Activated CD4-positive, alpha-beta T cell treated with anti-CD3 and anti-CD28 coated beads, Interleukin-2, amount 50 U/mL, for 4 hours (primary cell): ENCODE measurements at places on chromosomes 1 and 21.

DNA sequence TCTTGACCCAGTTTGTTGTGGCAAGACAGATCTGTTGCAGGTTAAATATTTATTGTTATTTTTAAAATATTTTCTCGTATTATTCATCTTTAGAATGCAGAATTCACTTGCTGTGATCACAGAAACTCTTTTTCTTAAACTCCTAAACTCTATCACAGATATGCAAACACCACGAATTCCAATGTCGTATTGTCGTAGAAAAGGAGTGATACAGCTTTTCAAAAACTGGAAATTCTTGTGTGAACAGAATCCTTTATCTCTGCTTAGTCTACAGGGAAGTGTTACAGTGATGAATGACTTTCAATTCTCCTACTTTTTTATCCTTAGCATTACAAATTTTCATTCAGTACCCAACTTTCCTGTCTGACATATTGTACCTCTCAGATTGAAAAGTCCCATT lies 1329.5 kb upstream of the B3GALT2 start:
- no peak for DNase-seq

DNA sequence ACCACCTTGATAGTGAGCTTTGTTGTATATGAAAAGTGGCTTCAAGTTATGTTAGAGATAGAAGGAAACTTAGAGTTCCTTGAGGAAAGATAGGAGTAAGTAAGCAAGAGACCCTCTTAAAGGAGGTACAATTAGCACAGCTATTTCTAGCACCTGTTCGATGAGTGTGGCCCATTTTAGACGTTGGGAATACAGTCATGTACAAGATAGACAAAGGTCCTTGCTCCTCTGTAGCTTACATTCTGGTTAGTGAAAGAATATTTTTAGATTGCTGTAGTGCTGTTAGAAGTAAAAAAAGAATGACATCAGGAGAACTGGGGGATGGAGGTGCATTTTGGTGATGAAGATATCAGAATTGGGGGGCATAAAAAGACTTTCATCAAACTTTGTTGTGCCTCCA lies 47.5 kb downstream of the MRPS6 start:
- DNase-seq: no peak

GRCh38 chr1:64898107-64898861 lies 68.1 kb downstream of the JAK1 start:
- peak; percentile 27 for DNase-seq

- no peak for DNase-seq
Measured at GRCh38 chr1:172630868-172631267, 28.0 kb upstream of the FASLG start.

DNA sequence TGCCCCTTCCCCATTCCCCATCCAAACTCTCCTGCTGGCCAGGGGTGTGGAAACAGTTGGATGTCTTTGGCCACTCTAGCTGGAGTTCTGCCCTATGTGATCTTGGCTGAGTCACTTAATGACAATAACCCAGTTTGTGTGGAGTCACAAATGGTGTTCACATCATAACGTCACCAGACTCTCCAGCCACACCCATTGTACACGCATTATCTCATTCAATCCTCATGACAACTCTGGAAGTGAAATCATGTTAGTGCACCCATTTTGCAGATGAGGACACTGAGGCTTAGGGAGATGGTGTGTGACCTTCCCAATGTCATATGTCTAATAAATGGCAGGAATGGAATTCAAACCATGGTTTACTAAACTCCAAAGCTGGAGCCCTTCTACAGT lies 1.2 kb upstream of the CDA start:
- no peak for DNase-seq

DNA sequence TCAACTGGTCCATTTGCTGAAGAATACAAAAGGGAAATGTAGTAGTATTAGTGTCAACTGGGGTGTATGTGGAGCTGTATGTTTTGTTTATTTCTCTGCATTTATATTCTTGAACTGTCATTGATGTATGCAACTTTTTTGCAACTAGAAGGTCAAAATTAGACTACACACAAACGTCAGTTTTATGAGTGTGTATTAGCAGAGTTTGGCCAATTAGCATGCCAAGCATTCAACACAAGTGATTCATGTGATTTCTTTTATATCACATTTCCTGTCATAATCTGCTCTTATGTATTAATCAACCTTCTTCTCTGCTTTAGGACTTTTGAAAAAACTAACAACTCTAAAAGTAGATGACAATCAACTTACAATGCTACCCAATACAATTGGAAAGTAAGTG lies 211.1 kb downstream of the LRRC40 start:
- no peak for DNase-seq

GRCh38 chr1:231629132-231629531 lies 2.5 kb downstream of the DISC1 start:
- no peak for DNase-seq

GRCh38 chr1:5983361-5984103 lies 8.7 kb downstream of the NPHP4 start:
- no peak for DNase-seq

DNA sequence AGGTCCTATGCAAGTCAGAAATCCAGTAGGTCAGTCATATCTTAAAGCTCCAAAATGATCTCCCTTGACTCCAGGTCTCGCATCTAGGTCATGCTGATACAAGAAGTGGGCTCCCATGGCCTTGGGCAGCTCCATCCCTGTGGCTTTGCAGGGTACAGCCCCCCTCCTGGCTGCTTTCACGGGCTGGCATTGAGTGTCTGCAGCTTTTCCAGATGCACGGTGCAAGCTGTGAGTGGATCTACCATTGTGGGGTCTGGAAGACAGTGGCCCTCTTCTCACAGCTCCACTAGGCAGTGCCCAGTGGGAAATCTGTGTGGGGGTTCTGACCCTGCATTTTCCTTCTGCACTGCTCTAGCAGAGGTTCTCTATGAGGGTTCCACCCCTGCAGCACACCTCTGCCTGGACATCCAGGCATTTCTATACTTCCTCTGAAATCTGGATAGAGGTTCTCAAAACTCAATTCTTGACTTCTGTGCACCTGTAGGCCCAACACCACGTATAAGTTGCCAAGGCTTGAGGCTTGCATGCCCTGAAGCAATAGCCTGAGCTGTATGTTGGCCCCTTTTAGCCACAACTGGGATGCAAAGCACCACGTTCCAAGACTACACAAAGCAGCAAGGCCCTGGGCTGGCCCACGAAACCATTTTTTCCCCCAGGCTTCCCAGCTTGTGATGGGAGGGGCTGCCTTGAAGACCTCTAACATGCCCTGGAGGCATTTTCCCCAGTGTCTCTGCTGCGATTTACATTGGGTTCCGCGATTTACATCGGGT lies 472.7 kb downstream of the NPHP4 start:
- DNase-seq: no peak

DNA sequence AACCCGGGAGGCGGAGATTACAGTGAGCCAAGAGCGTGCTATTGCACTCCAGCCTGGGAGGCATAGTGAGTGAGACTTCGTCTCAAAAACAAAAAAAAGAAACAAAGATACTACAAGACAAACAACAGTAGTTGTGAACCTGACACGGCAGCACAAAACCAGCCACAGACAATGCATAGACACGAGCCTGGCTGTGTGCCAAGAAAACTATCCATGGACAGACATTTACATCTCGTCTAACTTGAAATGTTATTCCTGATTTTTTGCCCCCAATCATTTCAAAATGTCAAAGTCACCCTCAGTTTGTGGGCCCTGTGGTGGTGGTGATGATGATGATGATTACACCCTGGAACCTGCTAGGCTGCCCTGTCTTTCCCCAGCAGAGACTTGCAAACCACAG lies 6.3 kb downstream of the KLHL21 start:
- no peak for DNase-seq

- DNase-seq: no peak
Measured at GRCh38 chr1:246067432-246068216, 439.5 kb downstream of the SMYD3 start.

GRCh38 chr1:71651214-71651613 lies 570.4 kb upstream of the ZRANB2 start:
- no peak for DNase-seq

DNA sequence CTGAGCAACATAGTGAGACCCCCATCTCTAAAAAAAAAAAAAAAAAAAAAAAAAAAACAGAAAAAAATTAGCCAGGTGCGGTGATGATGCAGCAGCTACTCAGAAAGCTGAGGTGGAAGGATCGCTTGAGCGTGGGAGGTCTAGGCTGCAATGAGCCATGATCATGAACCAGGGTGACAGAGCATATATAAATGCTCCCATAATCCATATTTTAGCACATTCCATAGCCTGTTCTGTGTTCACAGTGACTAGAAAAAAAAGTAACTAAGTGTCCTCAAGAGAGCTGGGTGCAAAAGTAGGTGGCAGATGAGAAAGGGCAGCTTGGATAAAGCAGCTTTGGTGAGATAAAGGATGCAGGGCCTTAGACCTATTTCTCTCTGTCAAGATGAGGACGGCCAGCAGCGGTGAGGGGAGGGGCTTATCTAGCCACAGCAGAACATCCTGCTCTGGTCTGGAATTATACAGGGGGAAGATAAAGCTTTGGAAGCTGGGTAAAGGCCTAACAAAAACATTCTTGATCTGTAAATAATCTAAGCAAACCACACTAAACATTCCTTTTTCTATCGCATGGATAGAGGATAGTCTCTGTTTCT lies 205.3 kb downstream of the DAB1 start:
- no peak for DNase-seq

DNA sequence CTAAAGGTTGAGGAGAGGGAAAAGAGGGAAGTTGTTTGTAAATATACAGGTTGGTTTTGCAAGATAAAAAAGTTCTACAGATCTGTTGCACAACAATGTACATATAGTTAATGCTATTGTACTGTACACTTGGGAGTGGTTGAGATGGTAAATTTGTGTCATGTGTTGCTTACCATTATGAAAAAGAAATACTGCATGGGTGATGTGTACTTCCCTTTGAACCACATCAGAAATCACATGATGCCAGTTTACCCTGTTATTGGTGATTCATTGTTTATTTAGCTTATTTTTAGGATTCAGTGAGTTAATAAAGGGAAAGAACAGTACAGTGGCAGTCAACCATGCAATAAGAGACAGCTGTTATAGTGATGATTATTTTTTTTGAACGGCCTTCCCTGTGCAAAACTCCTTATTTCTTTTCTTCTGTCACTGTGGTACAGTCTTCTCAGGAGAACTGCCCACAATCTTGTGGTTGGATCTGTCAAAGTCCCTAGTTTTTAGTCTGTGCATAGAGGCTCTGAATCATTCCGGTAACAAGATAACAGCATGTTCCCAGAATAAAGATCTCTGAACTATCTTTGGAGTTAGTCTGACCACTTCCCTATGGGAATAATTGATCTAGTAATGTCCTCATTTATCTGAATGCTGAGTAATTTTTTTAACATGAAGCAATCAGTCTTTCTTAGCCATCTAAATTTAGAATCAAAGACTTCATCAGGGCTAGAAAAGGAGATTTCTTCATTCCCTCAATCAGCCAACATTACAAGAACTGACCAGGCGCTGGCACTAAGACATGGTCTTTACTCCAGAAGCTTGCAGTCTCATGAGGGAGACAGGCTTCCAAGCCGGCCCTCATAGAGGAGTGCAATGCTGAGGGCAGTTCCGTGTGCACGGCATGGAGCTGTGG lies 84.2 kb downstream of the SH3GLB1 start:
- DNase-seq: no peak

- no peak for DNase-seq
Measured at GRCh38 chr21:43619856-43620255, 39.4 kb downstream of the HSF2BP start.
